KBM-7 (cell line): ENCODE measurements at places on chromosomes 3 and 15.

DNA sequence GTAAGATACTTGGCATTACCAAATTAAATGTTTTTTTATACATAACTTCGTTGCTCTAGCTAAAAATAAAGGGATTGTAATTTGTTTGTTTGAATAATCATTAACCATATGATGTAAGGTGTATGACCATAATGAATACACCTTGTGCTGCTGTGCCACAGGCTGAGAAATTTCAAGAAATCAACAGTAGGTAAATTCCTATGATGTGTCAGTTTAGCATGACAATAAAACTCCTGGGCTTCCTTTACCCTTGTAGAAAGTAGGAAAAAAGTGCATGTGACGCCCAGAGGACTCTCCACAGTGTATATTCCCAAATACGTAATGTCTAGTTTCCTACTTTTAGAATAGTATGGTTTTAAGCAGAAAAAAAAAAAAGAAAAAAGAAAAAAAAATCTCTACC is 208.1 kb downstream of the SATB1 start:
- DNase-seq, result no peak

GRCh38 chr3:52438579-52439425 is 6.1 kb downstream of the SEMA3G start:
- DNase-seq, result no peak

GRCh38 chr3:117562000-117562399 is 852.4 kb downstream of the TUSC7 start:
- no peak for DNase-seq

DNA sequence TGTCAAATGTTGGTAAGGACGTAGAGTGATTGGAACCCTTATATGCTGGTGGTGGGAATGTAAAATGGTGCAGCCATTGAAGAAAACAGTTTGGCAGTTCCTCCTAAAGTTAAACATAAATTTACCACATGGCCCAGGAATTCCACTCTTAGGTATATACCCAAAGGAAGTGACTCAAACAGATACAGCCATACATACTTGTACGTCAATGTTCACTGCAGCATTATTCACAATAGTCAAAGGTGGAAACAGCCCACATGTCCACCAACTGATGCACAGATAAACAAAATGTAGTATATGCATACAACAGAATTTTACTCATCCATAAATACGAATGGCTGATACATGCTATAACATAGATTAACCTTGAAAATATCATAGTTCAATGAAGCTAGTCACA is 13.2 kb downstream of the CLASP2 start:
- no peak for DNase-seq

DNA sequence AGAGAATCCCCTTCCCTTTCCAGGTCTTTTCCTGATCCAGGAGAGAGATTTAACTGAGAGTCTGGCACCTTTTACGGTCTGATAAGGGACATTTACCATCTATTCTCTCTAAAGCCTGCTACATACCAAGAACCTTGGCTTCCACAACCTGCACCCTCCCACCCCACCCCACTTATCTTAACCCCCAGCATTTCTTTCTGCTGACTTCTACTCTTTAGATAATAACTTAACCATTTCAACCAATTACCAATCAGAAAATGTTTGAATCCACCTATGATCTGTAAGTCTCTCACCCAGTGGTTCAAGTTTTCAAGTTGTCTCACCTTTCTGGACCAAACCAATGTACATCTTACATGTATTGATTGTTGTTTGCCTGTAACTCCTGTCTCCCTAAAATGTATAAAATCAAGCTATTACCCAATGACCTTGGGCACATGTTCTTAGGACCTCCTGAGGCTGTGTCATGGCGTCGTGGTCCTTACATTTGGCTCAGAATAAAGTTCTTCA is 74.0 kb downstream of the MCF2L2 start:
- no peak for DNase-seq

DNA sequence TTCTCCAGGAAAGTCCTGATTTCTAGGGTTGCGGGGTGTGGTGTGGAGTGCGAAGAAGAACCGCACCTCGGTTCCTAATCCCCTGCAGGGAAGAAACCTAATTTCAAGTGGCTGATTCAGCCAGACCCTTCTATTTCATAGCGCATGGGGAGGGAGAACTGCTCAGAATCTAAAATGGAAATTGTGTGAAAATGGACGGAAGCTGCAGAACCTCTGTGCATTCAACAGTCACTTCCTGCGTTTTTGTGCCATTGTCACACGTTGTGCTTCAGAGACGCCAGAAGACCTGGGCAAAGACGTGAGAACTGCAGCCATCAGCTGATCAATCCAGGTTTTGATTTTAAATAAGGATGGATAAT is 1.2 kb downstream of the SIDT1 start:
- peak; percentile 32 for DNase-seq

GRCh38 chr15:42994546-42994945 is 74.0 kb upstream of the TTBK2 start:
- DNase-seq, result no peak

DNA sequence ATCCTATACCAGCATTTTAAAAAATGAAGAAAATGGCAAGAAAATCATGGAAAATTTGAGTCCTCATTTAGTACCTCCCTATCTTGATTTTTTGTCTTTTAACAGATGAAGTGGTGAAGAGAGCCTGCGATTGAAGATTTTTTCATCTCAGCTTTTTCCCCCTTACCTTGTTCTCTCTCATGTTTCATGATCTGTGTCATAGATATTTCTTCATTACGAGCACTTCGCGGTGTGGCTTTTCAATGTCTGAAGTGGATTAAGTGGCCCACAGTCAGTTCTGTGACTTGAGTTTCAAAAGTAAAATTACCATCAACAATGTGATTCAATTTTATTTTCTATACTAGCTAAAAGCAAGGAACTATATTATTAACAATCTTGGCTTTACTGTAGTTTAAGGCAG is 147.2 kb downstream of the FNDC3B start:
- no peak for DNase-seq

DNA sequence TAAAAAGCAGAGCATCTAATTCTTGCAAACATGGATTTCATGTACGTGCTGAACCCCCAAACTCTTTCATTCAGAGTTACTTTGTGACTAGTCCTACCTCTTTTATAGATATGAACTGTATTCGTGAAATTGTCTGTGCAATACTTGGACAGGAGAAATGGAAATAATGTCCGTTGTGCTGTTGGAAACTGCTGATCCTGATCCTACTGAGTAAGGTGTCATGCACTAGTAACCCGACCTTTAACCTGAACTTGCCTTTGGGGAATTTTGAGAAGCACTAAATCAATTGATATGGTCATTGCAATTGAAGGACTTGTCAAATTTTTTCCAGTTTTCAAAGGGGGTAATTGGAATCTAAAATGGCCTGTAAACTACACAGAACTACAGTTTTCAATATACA is 856.4 kb downstream of the ROBO1 start:
- DNase-seq, result no peak

DNA sequence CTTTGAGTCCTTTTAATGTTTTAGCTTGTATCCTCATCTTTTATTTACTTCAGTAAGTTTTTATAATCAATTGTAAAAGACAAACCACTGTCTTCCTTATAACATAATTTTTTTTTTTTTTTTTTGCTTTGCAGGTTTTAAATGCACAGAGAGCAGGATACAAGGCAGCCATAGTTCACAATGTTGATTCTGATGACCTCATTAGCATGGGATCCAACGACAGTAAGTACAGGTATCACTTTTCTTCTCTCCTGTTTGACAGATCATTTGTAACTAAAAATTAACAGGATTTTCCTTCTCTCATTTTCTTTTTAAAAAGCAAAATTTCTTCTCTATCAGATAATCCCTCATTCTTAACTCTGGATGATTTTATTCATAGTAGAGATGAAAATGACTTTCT is 75.4 kb downstream of the PFN2 start:
- no peak for DNase-seq

- DNase-seq, result no peak
Measured at GRCh38 chr3:13332158-13332557, 88.0 kb downstream of the NUP210 start.

DNA sequence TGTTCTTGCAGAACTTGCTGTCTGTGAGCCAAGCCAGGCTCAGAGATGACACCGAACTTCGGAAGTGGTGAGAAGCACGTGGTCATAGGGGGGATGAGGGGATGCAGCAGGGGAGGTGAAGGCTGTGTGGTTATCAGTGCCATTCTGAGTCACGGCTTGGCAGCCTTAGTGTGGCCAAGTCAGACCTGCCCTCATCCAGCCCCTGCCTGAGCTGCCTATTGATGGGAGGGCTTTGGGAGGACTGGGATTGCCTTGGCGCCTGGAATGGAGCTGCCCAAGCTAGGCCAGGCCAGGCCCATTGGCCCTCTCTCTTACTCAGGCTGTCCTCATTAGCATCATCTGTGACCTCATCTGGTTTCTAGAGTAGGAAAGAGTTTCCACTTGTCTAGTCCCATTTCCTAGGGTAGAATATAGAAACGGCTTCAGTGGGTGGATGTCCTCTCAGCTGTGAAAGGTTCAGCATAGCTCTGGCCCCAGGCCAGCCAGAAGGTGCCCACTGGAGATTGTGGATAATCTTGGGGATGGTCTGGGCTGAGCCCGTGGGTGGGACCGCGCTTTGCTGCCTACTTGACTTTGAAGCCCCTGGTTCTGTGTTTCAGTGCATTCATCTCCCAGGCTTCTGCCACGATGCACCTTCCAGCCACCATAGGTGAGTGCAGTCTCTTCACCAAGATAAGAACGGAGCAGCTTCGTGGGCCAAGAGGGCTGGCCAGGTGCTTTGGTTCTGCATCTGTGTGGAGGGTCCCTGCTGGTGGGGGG is 7.2 kb downstream of the FAH start:
- no peak for DNase-seq

DNA sequence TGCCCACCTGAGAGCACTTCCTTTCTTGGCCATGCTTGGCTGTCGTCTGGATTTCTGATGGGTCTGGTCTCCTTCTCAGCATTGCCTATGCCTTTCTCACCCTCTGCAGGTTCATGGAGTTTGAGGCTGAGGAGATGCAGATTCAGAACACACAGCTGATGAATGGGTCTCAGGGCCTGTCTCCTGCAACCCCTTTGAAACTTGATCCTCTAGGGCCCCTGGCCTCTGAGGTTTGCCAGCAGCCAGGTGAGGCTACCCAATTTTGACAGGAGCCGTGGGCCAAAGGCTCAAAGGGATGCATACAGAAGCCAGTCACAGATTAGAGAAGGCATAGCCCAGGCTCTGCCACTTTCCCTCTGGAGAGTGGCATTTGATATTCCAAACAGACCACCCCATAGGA is 10.5 kb downstream of the NUTM1 start:
- no peak for DNase-seq

GRCh38 chr3:189982321-189982945 is 138.3 kb downstream of the P3H2 start:
- DNase-seq, result no peak

- no peak for DNase-seq
Measured at GRCh38 chr15:43441316-43441715, 51.6 kb downstream of the TP53BP1 start.

GRCh38 chr15:91465086-91465485 is 365.0 kb downstream of the SV2B start:
- DNase-seq, result no peak

- no peak for DNase-seq
Measured at GRCh38 chr3:67765575-67765974, 111.2 kb upstream of the SUCLG2 start.

DNA sequence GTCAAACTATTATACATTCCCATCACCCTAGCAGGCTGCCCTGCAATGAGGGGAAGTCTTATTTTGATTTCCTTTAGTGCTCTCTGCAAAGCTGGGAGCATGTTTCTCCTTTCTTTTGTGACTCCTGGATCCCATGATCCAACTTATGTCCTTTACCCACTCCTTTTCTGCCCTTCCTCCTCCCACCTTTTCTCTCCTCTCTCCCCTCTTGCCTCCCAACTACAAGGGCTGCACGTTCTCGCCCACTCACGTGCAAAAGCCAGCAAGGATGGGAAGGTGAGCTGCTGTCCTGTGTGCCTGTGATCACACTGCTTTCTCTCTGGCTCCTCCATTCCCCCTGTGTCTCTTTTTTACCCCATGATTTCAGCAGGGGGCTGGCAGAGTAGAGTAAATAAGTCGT is 6.1 kb downstream of the VIPR1 start:
- DNase-seq, result no peak

GRCh38 chr15:80581976-80582375 is 113.1 kb upstream of the ABHD17C start:
- DNase-seq, result no peak

- DNase-seq, result no peak
Measured at GRCh38 chr3:190826018-190826417, 36.5 kb downstream of the GMNC start.

GRCh38 chr15:70687482-70687881 is 75.9 kb downstream of the UACA start:
- no peak for DNase-seq

DNA sequence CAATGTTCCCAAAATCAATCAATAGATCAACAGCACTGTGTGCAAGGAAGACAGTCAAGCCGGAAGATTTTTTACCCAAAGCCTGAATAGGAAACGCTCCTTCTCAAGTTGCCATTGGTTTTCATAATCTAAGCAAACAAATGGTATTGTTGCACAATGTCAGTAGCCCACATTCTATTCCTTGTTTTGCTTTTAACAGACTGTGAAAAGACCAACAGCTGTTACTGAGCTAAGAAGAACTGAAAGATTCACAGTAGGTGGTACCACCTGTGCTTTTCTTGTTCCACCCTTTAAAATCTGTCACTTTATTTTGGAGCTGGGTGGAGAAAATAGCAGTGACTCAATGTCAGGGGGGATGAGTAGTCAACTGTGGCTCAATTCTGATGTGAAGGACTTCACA is 357.5 kb upstream of the CADM2 start:
- peak; percentile 33 for DNase-seq

GRCh38 chr3:17133632-17134545 is 249.1 kb downstream of the PLCL2 start:
- DNase-seq, result no peak
